ENCODE measurements at places on chromosomes 12 and 14.

- DNase-seq, result no peak
Observed at GRCh38 chr12:75097003-75097402, 112.6 kb downstream of the KCNC2 start.

DNA sequence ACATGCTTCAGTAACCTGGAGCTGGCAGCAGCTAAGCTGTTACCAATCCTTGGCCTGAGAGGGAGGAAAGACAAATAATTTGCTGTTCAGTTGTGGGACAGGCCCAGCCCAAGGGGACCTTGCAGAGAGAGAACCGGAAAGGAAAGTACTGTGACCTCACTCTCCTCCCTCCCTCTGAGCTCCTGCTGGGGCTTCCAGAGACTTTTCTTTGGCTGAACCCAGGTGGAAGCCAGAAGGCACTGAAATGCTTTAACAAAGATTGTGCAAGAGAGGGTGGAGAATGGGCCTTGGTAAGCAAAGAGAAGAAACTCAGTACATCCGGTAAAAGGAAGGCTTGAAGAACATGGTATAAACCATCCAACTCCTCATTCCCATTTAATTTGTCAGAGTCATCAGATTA, 457.1 kb downstream of the GLT1D1 start:
- DNase-seq, result no peak

GRCh38 chr14:76138758-76139723, 12.7 kb upstream of the GPATCH2L start:
- DNase-seq, result no peak

DNA sequence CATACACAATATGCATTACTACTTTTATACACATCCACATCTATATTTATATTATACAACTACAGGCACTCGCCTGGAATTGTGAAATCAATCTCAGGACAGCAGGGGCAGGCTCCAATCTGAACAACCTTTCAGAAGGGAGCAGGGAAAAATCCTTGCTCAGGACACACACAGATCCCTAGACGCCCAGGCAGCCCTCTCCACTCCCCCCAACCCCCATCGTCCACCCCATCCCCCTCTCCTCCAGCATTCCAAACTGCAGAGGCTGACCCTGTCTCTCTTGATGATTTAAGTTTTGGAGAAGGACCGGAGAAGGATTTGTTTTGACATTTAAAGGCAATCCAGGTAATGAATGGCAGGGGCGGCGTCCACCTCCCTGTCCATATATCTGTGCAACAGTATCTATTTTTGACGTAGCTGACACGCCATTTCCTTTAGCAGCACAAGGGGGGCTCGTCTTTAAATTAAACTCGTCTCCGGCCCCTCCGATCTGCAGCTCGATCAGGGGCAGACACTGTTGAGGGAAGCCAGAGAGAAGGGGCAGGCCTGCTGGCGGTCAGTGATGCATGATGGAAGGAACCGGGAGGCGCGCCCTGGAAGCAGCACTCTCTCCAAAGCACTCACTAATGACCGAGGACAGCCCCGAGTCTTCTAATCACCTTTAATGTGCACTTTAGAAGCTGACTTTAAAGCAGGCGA, 95.0 kb upstream of the TBX5 start:
- DNase-seq, result no peak

DNA sequence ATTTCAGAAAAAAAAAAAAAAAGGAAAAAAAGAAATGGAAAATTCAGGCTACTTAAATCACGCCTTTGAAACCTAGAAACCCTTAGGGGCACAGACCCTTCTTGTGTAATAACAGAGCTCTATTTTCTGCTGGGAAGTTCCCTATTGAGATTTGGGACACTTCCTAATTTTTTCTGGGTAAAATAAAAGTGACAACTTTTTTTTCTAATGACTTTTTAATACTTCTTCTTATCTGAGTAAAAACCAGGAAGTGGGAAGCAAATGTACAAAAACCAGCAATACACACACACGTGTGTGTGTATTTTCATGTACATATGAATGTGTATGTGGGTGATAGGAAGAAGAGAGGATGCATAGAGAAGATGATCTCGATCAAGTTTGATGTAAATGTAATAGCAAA, 35.8 kb downstream of the ETV6 start:
- DNase-seq, result no peak
